CD4-positive, alpha-beta T cell treated with Interleukin-10 for 1 hour (primary cell): ENCODE measurements at places on chromosomes 6 and 20.

DNA sequence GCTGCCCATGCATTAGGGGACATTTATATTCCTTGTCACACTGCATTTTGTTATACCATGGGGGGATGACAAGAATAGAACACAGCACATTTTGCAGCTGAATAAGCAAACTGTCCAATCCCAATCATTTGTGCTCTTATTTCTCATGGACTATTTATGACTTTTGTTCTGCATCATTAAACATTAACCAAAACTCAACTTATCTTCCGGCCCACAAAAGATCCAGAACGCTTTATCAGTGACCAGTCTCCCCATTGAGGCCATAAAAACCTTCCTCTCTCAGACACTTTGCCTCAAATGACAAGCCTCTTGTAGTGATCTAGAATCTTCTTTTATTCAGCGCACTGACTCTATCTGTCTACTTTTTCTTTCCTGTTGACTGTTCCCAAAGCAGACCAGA lies 28.4 kb upstream of the FOXQ1 start:
- no peak for DNase-seq

DNA sequence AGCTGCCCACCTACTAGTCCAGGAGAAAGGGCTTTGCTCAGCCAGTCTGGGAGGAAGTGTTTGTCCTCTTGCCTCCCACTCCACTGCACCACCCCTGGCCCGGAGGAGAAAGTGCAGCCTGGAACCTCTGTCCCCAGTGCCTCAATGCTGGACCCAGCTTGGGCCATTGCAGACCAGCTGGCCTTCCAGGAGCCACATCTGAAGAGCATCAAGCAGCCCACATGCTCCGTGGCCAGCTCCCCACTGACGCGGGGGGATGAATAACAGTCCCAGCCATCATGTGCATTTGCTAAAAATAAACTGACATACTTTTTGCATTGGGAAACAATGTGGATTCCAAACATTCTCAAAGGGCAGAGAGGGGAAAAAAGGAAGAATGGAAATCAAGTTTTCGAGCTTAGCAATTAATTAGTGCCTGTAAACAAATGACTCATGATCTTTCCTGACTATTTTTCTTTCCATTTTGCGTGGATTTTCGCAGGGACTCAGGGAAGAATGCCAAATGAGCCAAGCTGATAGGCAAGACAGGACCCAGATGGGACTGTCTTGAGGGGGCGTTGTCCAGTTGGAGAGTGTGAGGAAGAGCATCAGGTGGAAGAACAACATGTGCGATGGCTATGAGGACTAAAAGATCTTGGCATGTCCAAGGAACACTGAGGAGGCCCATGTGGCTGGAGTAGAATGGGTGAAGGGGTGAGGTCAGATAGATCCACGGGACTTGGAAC lies 34.1 kb downstream of the CEBPB start:
- no peak for DNase-seq

- no peak for DNase-seq
Observed at GRCh38 chr6:25660512-25660911, 8.5 kb downstream of the SCGN start.

DNA sequence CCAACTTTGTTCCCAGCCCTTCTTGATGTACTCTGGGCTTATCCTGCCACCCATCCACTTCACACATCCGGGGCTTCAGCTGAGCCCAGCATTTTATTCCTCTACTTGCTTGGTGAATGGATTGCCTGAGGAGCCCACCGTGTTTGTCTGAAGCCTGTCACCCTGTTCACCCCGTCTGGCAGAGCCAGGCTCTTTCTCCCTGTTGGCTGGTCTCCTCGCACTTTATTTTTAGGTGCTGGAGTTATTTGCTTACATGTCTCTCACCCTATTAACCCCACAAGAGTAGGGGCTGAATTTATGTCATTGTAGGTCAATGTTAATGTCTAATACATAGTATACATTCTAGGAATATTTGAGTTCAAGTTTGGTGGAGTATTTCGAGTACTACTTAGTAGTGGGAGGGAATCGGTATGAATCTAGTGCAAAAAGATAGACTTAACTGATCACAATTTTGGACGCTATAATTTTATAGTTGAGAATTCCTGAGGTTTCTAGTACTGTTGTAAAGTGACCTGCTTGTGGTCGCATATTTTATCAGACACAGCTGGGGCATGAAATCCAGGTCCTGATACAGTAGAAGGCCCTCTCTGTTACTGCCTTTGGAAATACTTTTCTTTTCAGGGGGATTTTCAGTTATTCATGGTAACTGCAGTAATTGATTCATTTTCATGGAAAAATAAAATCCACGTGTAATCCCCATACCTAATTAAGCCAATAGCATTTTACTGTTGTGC lies 10.8 kb downstream of the JARID2 start:
- DNase-seq, result no peak

DNA sequence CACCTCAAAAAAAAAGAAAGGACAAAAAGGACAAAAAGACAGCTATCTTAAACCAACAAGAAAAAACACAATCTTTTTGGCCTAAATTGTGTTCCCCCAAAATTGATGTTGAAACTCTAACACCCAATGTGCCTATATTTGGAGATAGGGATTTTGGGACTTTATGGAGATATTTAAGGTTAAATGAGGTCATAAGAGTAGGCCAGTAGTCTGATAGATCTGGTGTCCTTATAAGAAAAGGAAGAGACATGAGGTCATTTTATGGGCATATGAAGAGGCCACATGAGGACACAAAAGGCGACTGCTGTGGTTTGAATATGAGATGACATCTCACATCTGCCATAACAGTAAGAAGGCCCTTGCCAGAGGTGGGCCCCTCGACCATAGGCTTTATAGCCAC lies 49.5 kb downstream of the TRIM38 start:
- no peak for DNase-seq
